ENCODE measurements at places on chromosomes 3 and 15. TPM values are rescaled to one million over a fixed set of nuclear protein-coding genes. Genes with fewer than 3 reads are reported as not detected.

CHRM5 gene
- total RNA-seq = not detected

AHSG gene
- total RNA-seq = not detected

- no peak for DNase-seq
Measured at GRCh38 chr15:76258460-76258859, 52.8 kb downstream of the ETFA start.

GRCh38 chr3:54188176-54188791 lies 65.9 kb downstream of the CACNA2D3 start:
- DNase-seq = no peak

DNA sequence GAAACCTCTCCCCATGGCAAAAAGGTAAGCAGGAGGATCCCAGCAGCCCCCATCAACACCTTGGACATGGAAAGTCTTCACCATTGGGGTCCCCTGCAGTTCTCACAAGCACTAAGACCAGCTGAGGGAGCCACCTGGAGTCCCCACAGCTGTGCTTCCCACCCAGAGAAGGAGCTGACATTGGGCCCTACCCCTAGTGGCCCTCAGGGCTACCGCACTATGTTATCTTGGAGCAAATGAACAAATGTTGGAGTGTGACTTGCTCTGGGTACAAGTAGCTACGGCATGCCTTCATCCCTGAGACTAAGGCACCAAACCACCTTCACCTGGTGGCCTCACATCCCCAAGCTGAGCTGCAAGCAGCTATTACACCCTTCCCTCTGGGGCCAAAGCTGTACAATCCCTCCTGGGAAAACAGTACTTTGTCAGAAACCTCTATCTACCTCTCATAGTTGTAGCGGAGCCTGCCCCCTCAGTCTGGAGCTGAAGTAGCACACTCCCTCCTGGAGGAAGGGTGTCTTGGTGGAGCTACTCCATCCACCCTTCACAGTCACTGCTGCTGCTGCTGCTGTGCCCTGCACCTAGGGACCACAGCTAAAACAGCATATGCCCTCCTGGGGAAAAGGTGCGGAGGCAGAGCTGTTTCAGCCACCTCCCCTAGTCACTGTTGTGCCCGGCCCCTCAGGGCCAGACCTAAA lies 42.7 kb downstream of the SERP1 start:
- no peak for DNase-seq

GRCh38 chr15:64667736-64668161 lies 107.6 kb downstream of the RBPMS2 start:
- no peak for DNase-seq

GRCh38 chr3:127289706-127290575 lies 2.1 kb upstream of the PRR20G start:
- no peak for DNase-seq

KIF23 gene
- total RNA-seq = 3.6 TPM

GRCh38 chr3:61742006-61742405 lies 180.6 kb downstream of the PTPRG start:
- no peak for DNase-seq

DNA sequence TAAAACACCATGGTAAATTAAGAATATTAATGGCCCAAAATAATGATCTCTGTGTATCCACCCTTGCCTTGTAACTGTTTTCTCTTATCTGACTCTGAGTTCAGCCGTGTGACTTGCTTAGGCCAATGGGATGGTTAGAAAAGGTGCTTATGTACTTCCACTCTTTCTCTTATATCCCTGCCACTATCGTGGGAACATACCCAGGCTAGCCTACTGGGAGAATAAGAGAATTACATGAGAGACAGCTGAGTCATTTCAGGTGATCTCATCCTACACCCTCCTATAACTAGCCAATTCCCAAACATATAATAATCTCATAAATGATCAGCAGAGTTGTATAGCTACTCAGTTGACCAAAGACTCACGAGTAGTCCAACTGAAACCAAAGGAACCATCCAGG lies 98.3 kb upstream of the ABI3BP start:
- no peak for DNase-seq

DNA sequence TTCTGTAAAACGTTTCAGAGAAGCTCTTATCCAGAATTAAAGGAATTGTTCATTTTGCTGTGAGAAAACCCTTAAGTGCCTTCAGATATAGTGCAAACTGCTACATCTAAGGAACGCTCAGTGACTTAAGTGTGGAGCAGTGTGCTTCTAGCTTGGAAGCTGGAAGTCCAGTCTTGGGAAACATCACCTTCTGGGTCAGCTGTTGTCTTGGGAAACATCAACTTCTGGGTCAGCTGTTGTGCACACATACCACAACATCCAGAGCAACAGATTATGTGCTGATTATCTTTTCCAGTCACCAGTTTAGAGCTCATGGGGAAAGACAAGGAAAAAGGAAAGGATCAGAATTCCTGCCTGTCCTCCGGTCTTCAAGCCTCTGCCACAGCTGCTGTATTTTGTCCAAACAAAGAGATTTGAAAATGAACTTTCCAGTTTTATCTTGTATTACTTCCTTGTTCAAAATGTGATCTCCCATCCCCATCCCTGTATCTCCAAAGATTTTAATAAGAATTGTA lies 713.6 kb downstream of the NSUN3 start:
- DNase-seq = no peak

- no peak for DNase-seq
Measured at GRCh38 chr15:37764733-37765191, 169.7 kb upstream of the TMCO5A start.

FBXW12 gene
- not detected for total RNA-seq

DNA sequence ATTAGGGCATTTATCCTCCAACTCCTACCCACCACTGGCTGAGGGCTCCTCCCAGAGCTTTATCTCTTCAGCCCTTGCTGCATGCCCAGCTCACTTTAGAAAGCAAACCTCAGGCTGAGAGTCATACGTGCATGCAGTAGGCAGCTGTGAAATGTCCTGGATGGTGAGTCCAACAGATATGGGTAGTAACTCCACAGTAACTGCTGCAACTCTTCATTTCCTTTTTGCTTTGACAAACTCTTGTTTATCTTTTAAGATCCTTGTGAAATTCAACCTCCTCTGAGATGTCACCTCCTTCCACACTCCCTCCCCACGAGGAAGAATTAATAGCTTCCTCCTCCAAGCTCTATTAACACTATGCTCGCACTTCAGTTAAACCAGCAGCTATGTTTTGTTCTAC lies 35.9 kb upstream of the CTNNB1 start:
- no peak for DNase-seq

CD200 gene
- 12.1 TPM for total RNA-seq

GRCh38 chr3:87073496-87074145 lies 82.7 kb upstream of the VGLL3 start:
- DNase-seq = no peak

DNA sequence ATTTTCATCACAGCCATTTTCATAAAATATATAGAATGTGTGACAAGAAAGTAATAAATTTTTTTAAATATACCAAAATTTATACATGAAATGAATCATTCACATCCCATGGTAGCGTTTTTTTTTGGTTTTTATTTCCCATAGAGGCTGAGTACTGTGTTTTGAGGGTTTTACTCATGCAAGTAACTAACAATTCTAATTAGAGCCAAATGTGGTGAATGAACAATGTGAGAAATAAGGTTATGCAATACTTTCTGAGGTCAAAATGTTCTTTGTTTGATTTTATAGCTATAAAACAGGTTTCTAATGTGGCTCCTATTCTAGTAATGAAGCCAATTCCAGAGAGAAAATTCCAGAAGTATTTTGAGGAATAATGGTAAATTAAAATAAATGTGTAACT lies 386.8 kb downstream of the TBC1D5 start:
- no peak for DNase-seq

FBLN2 gene
- 185 TPM for total RNA-seq

DNA sequence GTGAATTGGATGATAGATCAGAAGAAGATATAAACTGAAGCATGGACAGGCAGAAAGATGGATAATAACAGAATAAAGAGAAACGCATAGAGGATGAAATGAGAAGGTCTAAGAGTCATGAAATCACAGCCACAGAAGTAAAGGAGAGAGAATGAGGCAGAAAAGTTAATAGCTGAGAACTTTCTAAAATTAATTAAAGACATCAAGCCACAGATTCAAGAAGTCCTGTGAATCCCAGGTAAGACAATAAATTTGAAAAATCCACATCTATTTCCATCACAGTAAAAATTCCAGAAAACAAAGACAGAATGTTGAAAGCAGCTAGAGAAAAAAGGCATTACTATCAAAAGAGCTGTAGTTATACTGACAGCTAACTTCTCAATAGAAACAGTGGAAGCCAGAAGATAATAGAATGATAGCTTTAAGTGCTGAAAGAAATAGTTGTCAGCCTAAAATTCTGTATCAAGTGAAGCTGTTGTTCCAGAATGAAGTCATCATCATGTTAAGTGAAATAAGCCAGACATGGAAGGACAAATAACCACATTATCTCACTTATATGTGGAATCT lies 12.0 kb downstream of the ACVR2B start:
- DNase-seq = no peak

DNA sequence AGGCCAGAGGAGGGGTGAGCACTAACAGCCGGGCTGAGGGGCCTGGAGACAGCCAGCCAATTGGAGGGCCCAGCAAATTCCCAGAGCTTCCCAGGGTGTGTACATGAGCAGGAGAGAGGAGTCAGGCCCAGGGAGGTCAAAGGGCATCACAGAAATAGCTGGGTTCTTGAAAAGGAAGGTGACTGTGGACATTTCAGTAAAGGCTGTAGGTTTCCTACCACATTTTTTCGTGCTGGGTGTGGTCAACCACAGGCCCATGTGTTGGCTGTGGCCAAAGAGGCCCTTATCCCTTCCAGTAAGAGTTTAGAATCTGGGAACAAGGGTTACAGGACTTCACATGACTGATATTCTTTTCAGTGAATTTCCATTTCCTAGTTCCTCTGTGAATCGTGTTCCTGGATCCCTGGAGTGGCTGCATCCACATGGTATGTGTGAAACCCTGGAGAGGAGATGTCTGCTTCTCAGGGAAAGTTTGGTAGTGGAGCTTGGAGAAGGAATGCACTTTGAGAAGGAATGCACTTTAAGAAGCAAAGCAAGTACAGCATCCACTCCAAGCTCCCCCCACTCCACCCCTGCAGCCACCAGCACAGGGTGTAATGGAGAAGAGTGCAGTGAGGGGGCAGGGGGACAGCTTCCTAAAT lies 73.2 kb upstream of the HEG1 start:
- DNase-seq = no peak

GRCh38 chr3:150975992-150976368 lies 3.5 kb upstream of the CLRN1 start:
- no peak for DNase-seq

GRCh38 chr15:46091860-46092450 lies 457.1 kb downstream of the SQOR start:
- DNase-seq = no peak

GRCh38 chr3:112505907-112506306 lies 6.6 kb upstream of the BTLA start:
- no peak for DNase-seq

EFCC1 gene
- 1.2 TPM for total RNA-seq

DNA sequence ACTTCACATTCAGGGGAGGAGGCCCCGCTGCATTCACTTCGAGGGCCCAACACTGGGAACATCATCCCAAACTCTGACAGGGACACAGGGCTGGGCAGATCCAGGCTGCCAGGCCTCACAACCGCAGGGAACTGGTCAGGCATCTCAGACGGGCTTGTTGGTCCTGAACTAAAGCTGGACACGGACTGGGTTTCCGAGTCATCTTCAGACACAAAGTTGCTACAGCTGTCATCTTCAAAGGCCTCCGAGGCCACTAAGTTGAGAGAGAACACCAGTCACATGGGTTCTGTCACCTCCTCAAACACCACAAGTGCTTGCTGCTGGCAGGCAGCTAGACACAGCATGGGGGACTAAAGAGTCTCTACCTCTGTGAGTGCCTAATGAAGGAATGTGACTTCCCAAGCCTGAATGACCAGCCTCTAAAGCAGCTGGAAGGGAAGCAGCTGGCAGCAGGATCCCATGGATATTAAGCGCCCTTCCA lies 50.9 kb downstream of the CAPN7 start:
- DNase-seq = peak; percentile 58

GRCh38 chr3:170344971-170345370 lies 12.5 kb upstream of the SKIL start:
- DNase-seq = no peak

DNA sequence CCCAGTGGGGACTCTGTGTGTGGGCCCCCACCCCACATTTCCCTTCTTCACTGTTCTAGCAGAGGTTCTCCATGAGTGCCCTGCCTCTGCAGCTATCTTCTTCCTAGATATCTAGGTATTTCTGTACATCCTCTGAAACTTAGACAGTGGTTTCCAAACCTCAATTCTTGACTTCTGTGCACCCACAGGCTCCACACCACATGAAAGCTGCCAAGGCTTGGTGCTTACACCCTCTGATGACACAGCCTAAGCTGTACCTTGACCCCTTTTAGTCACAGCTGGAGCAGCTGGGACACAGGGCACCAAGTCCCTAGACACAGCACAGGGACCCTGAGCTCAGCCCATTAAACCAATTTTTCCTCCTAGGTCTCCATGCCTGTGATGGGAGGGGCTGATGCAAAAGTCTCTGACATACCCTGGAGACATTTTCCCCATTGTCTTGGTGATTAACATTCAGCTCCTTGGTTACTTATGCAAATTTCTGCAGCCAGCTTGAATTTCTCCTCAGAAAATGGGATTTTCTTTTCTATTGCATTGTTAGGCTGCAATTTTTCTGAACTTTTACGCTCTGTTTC lies 304.5 kb downstream of the OTOL1 start:
- no peak for DNase-seq

DNA sequence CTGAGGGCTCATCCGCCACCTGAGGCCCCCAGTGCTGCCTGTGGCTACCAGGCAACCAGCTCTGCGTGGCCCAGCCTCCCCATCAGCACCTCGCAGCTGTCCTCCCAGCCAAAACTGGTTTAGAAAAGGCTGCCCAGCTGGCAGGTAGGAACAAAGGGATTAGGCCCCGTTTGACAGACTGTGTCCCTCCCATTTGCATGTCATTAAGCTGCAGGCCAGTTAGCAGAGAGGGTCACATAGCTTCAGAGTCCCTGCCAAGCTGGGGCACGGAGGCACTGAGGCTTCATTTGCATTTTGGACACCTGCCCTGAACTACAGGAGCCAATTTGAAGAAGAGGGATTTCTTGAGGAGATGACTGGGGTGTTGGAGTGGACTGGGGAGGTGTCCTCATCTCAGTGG lies 177.9 kb downstream of the TLE3 start:
- DNase-seq = no peak

GRCh38 chr3:15755181-15755580 lies 42.6 kb downstream of the ANKRD28 start:
- DNase-seq = no peak

LTK gene
- total RNA-seq = 0.98 TPM

- no peak for DNase-seq
Measured at GRCh38 chr3:149095487-149095886, 9.2 kb upstream of the HLTF start.
